ENCODE measurements at places on chromosomes 7 and 10. TPM values are rescaled to one million over a fixed set of nuclear protein-coding genes. Genes with fewer than 3 reads are reported as not detected.

The TRRAP gene
- 57.9 TPM for total RNA-seq

The C10orf53 gene
- total RNA-seq, result not detected

The BAIAP2L1 gene
- 1.1 TPM for total RNA-seq

The NUDT13 gene
- total RNA-seq, result 1.3 TPM

The VKORC1L1 gene
- total RNA-seq, result 18.2 TPM

The EGFR gene
- total RNA-seq, result not detected

GRCh38 chr7:129779602-129780256, 168.2 kb downstream of the NRF1 start:
- no peak for DNase-seq

DNA sequence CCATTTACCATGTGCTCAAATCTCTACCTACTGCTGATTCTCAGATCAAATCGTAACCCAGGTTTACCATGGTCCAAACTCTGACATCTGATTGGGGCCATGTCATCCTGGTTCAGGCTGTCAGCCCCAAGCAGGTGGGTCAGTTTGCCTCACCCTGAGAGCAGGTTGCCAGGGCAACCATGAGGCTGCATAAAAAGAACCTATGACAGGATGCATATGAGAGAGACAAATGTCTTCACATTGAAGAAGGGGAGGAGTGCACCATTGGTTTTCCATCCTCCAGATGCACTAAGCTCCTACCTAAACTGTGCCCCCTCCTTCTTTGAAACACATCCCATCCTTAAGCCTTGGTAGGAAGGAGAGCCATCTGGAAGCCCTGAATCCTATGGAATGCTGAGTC, 10.2 kb downstream of the PRSS1 start:
- DNase-seq, result no peak

GRCh38 chr10:128859738-128860386, 607.2 kb upstream of the MGMT start:
- no peak for DNase-seq

GRCh38 chr10:43871545-43871944, 222.9 kb upstream of the ZNF32 start:
- DNase-seq, result no peak

- no peak for DNase-seq
These were observed 129.9 kb downstream of the WDR37 start for GRCh38 chr10:1185911-1186682.

GRCh38 chr7:57305192-57305748, 144.7 kb upstream of the ZNF716 start:
- no peak for DNase-seq
